ENCODE measurements at places on chromosomes 3 and 15.

DNA sequence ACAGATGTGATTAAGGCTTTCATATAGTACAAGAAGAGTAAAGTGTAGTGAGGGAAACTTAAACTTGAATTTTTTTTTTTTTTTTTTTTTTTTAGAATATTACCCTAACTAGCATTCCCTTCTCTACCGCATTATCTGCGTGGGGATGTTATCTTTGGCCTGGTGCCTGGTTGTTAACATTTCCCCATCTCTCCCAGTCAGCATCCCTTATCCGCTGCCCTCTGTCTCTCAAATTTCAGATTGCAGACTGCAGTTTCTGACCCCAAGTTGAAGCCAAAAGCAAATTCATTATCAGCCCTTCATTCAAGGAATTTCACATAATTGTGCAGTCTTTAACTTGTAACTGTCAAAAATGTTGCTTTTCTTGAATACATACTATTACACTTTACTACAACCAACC, 353.0 kb downstream of the PLOD2 start:
- no peak for DNase-seq

DNA sequence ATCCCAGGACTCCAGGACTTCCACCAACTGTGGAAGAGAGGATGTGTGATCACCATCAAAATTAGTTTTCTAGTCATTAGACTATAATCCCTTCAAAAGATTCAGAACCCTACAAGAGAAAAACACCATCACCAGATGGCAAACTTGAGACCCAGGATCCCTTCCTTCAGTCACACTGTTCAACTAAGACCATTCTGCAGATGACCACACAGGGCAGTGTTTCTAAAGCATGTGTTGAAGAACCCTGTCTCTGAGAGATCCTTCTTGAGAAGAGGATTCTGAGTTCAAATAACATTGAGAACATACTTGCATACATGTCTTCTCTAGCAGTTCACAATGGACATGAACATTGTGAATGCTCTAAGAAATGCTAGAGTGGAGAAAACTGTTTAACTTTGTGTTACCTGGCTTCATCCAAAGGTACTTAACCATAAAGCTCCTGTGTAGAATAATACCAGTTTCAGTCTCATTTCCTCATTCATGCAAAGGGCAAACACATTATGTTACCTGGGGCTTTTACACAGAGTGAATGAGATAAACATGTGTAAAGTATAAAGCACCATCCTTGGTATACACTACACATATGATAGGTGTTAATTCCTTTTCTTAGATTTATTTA, 2.4 kb upstream of the ADGRG7 start:
- DNase-seq = no peak

- no peak for DNase-seq
These were observed 1159.2 kb downstream of the TUSC7 start for GRCh38 chr3:117868766-117869165.

GRCh38 chr15:51793521-51794305, 35.7 kb upstream of the TMOD3 start:
- DNase-seq = no peak

DNA sequence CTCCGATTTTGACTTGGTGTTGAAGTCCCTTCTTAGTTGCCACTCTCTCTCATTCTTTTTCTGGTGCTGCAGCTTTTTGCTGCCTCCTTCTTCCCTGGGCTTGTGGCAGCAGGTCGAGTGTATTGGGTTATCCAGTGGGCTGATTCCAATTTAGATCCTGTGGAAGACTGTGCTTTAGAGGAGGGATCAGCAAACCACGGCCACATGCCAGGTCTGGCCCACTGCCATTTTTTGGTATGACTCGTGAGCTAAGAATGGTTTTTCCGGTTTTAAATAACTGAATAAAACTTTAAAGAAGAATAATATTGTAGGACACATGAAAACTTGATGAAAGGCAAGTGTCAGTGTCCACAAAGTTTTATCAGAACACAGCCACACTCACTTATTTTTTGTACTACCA, 330.5 kb downstream of the ROBO2 start:
- DNase-seq = no peak

- no peak for DNase-seq
These were observed 12.9 kb downstream of the CELF6 start for GRCh38 chr15:72307026-72307425.

DNA sequence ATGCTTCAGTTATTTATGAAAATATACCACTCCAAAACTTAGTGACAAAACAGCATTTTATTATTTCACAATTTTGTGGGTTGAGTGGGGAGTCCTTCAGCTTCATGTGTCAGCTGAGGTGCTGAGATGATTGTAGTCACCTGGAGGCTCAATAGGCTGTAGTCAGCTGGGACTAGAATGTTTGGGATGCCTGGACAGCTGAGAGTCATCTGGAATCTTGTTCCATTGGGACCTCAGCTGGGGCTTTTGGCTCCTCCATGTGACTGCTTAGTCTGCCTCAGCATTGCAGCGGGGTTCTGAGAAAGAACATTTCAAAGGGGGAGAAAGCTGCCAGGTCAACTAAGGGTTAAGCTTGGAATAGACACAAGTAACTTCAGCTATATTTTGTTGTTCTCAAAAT, 13.4 kb downstream of the STT3B start:
- no peak for DNase-seq

DNA sequence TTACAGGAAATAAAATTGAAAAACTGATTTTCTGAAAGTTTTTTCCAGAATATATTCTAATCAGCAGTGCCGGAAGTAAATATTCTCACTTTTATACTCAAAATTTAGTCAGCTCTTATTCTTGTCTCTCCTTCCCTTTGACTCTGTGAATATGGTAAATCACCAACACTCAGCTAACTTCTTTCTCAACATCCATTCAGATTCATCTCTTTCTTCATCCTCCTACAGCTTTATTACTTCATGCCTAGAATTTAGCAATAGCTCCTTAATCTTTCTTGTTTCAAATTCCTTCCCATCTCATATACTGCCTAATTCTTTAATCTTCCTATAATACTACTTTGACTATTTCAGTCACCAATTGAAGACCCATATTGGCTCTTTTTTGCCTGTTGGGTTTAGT, 67.9 kb downstream of the FGF7 start:
- no peak for DNase-seq

DNA sequence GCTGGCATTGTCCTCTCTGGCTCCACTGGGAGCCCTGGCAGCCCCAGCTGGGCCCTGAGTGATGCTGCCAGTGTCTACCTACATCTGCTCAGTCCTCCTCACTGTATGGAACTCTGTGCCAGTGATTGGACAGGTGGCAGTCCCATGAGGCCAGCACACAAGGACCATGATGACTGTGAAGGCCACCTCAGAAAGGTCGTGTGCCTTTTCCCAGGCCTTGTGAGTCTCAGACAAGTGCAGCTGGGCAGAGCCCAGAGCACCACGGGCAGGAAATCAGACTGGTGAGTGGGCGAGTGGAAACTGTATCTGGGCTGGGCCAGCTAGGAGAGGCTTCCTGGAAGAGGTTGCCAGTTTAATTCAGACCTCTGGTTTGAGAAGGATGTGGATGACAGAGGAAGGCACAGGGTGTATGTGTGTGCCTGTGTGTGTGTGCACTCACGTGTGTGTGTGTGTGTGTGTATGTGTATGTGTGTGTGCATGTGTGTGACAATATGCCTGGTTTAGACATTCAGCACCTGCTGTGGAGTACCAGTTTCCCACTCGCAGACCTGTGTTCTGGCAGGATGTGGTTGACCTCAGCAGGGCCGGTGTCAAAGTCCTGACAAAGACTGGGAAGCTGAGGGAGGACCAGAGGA, 7.0 kb downstream of the MAPKAPK3 start:
- no peak for DNase-seq

DNA sequence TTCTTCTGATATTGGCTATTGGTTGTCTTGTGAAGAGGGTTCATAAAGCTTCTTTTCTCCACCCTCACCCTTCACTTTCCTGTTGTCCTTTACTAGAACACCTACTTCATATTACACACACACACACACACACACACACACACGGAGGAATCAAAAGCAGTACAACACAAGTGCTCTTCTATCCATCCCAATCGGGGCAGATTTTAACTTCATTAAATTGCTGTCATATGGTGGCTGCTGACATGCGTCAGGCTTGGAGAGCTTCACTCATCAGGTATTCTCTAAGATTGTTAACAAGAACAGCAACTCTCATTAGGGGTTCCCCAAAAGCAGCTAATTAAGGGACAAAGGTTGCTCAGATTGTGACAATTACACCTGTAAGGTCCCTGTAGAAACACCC, 239.1 kb upstream of the MEIS2 start:
- DNase-seq = no peak

DNA sequence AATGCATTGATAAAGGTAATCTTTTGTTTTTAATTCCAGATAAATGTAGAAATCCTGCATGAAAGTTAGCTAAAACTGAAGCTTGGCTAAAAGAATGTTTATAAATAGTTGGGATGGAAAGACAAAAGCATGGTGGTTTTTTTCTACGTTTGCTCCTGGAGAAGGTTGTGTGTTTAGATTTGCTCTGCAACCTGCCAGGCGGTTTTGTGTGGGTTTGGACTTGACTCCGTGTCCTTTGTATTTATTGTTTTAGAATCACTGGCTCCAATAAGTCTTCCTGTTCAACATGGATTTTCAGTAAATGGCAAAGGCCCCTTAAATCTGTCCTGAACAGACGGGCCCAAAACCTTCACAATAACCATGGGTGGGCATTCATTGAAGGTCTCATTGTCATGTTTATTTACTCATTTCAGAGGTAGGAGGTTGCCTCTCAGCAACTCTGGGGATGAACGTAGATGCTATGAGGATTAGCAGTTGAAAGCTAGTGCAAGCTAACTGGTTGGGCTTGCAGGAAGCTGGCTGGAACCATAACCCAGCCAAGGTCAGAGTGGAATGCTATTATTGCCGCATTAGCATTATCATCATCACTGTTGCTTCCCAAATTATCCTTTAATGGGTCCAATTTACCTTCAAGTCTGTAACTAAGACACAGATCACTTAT, 60.6 kb upstream of the ADAMTS9 start:
- no peak for DNase-seq

- no peak for DNase-seq
These were observed 258.4 kb upstream of the ZNF717 start for GRCh38 chr3:76043746-76044145.

- no peak for DNase-seq
These were observed 30.7 kb downstream of the IDH3A start for GRCh38 chr15:78179906-78180305.

GRCh38 chr3:111871809-111872623, 13.0 kb downstream of the PHLDB2 start:
- DNase-seq = no peak

DNA sequence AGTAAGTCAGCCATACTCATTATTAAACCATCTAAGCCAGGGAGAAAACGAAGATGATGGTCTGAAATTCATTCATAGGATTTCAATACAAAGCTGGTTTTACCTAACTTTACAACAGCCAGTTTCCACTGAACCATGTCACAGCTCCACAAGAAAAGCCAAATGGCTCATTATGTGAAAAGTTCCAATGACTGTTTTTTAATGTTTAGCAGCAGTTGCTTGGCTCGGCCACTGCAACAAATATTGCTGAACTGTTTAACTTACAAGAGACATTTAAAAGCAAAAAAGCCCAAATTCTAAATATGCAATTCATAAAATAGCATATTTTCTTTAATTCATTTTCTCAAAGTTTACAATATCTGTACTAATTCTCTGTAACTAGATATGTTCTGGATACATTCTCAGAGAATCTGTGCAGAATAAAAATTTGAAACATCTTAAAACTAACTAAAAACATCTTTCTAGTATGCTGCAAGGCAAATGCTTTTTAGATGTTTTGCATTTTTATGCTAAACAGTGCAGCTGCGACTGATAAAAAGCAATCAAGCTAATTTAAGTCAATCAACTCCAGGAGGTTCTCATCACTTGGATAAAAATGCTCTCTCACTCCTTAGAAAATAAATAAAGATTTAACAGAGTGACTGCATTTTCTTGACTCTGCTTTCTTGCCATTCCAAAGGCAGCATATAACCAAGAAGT, 356.5 kb downstream of the ERC2 start:
- no peak for DNase-seq

- no peak for DNase-seq
These were observed 571.6 kb upstream of the NR2F2 start for GRCh38 chr15:95758851-95759250.

GRCh38 chr3:194120789-194121770, 14.9 kb upstream of the HES1 start:
- no peak for DNase-seq

DNA sequence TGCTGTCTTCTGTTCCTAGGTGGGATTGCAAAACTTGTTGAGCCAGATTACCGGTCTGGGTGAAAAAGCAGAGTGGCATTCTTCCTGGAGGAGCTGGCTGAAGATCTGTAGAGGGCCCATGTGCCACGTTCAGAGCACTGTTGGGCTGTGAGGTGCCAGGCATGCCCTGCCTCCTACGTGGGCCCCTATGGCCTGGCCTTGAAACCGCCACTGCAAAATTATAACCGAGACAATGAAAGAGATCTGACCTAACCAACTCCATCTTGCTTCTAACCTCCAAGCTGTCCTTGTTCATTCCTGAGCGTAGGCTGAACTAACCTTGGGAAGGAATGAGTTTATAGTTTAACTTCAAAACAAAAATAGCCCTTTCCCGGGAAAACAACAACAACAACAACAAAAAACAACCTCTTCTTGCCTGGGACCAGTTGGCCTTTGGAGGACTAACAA, 1.4 kb upstream of the ACAD9 start:
- no peak for DNase-seq

GRCh38 chr3:128917291-128917690, 37.9 kb downstream of the ACAD9 start:
- DNase-seq = no peak

DNA sequence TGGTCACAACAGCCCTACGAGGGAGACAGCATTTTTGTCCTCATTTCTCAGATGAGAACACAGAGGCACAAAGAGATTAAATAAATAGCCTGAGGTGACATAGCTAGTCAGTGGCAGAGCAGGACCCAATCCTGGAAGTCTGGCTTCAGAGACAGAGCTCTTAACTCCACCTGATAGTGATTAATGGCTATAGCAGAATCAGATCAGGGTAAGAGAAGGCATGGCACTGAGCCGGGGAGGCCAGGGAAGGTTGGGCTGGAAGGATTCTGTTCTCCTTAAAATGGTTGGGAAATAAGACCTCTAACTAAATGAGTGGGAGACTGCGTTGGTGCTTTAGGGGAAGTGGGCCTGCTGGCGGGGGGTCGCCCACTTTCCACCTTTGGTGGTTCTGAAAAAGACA, 104.5 kb downstream of the VGLL4 start:
- no peak for DNase-seq
